NCI-H187 (cell line): ENCODE measurements at places on chromosomes 6 and 20.

GRCh38 chr20:61683721-61684120, 382.0 kb downstream of the TAF4 start:
- DNase-seq, result peak; percentile 84

- DNase-seq, result no peak
Measured at GRCh38 chr6:145161501-145161900, 573.8 kb downstream of the EPM2A start.

GRCh38 chr6:24797596-24798216, 1.0 kb downstream of the ARMH2 start:
- no peak for DNase-seq

- no peak for DNase-seq
Measured at GRCh38 chr20:10671919-10672623, 1.7 kb downstream of the JAG1 start.

GRCh38 chr20:60200305-60200918, 242.2 kb downstream of the CDH26 start:
- no peak for DNase-seq

GRCh38 chr6:98941319-98941718, 6.4 kb downstream of the FBXL4 start:
- no peak for DNase-seq

- no peak for DNase-seq
Measured at GRCh38 chr6:25602674-25602982, 49.4 kb upstream of the SCGN start.

DNA sequence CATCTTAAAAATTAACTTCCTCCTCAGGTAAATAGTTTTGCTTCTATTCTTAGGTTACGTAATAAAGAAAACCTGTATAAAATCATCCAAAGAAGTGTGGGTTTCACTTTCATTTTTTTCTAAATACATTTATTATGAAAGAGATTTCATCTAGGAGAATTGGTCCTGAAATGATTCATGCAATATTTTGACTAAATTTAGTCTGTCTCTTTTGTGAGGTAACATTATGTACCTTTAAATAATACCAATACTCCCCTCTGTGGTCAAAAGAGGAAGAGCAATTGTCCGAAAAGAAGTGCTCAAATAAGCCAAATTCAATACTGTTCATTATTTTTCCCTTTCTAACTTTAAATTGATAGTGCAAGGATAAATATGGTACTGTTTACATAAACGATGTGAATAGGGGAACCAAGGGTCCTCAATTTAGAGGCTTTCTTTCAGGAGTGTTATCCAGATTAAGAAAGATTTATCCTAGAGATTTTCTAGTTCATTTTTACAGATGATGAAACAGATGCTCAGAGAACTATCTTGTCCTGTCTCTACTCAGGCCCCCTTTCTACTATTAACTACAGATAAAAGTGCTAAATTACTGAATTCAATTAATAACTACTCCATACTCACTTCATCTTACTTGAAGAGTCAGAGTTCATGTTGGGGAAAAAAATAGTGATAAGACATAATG, 26.2 kb downstream of the CYP39A1 start:
- no peak for DNase-seq

DNA sequence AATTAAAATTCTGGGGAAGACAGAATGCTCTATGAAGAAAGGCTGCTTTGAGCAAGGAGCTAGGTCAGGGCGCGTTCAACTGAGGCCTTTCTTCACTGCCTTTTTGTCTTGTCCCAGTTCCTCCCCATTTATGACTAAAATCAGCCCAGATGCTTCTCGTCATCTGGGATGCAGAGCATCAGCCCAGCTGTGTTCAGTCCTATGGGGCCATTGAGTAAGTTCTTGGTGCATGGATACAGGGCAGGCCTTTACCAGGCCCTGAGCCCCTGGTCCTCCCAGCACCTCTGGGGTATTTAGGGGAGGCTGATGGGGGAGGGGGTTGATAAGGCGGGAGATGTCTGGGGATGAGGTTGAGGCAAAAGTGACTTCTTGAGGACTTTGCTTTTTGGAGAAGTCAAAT, 55.7 kb downstream of the PTPN1 start:
- no peak for DNase-seq

DNA sequence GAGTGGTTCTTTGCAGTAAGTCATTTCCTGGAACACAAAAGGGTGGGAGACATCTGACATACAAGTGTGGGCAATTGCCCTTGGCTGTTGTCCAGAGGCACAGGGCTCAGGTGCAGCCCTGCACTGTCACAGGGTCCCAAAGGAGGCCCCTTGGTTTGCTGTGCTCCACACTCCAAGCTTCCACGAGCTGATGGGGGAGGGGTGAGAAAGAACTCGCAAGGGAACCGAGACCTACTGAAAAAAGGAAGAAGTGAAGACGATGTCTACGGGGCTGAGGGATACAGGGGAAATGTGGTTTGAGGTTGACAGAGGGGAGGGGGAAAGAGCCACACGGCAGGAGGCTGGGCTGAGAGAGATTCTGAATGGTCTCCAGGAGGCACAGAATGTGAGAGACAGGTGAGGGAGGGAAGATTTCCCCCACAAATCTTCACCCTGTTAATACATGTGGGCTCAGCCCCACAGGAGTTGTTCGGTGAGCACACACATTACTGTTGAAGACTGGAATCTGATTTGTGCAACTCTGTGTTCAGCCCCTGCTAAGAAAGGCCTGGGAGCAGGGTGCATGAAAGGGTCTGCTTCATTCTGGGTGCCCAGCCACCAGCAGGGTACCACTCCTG, 123.4 kb downstream of the LY86 start:
- DNase-seq, result no peak

DNA sequence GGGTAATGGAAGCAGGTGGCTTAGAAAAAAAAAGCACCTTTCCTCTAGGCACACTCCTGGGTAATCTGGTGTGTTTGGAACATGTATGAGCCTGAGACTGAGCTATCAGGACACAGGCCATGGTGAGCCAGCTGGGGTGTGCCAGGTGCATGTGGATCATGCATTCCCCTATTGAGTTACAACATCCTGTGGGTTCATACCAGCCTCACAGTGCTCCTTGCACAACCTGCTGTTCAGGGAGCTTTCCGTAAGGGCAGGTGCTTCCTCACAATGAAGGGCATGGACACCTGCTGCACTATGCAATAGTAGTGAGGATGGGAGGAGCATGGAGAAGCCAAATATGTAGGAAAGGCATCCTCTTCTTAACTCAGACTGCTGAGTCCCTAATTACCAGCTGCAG, 197.2 kb upstream of the SUPT3H start:
- no peak for DNase-seq

- no peak for DNase-seq
Measured at GRCh38 chr6:14722704-14723103, 523.2 kb upstream of the JARID2 start.

DNA sequence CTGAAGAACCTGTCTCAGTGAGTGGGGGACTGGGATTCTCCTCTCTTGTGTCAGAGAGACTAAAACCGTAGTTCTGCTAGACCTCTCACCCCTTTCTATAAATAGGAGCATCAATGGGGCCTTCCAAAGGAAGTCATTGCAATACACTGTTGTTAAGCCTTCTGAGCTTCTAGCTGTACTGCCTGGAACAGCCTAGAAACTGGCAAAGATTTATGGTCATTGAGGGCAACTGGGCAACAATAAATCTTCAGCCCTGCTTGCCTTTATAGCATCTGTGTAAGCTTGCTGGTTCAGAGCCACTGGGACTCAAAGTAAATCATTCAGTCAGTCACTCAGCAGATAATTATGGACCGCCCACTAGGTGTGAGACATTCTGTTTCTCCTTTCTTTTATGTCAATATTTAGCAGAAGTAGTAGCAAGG, 53.2 kb downstream of the PPP1R14C start:
- DNase-seq, result no peak

GRCh38 chr6:95325916-95326315, 251.4 kb upstream of the MANEA start:
- DNase-seq, result no peak

- no peak for DNase-seq
Measured at GRCh38 chr6:13384966-13385365, 56.6 kb upstream of the TBC1D7 start.

GRCh38 chr20:23140991-23141390, 54.9 kb upstream of the CD93 start:
- DNase-seq, result no peak

DNA sequence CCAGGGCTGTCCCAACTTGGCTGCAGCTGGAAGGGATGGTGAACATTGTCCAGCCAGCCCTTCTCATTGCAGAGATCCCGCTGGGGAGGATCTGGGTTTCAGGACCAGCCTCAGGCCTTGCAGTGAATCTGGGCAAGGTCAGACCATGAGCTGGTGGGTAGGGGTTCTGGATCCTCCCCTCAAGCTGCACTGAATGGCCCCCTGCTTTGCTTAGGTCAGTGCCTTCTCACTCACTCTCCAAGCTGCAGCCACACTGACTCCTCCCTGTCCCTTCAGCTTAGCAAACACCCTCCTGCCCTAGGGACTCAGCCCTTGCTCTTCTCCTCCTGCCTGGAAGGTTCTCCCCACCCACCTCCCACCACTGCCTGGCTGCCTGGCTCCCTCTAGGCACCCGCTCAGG, 95.3 kb upstream of the KCNG1 start:
- no peak for DNase-seq

- DNase-seq, result no peak
Measured at GRCh38 chr20:14919501-14920081, 582.2 kb upstream of the FLRT3 start.

GRCh38 chr6:157397660-157398059, 16.7 kb downstream of the ZDHHC14 start:
- DNase-seq, result no peak

DNA sequence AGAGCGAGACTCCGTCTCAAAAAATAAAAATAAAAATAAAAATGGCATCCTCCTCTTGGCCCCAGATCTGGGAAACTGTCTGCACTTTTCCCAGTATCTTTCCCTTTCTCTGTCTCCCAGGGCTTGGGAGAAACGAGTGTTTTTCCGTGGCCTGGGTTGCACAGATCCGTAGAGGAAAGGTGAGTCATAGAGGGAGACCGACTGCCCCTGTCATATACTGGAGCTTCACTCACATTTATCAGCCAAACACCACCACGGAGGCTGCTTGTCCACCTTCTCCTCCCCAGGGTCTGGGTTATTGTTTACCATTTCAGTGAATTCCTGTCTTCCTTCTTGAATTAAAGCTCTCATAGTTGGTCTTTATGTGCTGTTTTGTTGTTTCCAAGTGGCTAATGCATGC, 31.9 kb upstream of the EIF2S2 start:
- no peak for DNase-seq

- no peak for DNase-seq
Measured at GRCh38 chr6:36296240-36296639, 26.4 kb downstream of the PNPLA1 start.

- DNase-seq, result no peak
Measured at GRCh38 chr20:25623225-25623735, 534 bp downstream of the NANP start.
